CD4-positive, alpha-beta T cell treated with Interleukin-15 for 4 hours (primary cell): ENCODE measurements at places on chromosomes 13 and 19.

DNA sequence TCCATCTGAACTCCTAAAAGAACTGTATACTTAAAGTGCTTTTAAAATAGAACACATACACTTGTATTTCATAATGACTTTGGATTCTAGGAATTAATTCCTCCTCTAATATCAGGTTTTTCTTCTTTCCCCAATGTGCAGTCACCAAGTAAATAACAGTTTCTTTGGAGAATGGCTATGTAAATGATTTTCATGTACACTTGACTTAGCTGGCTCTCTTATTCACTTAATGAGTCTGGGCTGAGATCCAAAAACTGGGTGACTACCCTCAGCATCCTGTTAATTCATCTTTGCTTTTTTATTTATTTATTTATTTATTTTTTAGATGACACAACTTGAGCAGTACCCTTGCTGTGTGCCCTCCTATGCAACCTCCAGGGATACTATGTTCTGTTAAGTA is 1003.7 kb downstream of the SLITRK1 start:
- no peak for DNase-seq

- DNase-seq = no peak
Observed at GRCh38 chr19:53079313-53079924, 23.8 kb downstream of the ZNF160 start.

DNA sequence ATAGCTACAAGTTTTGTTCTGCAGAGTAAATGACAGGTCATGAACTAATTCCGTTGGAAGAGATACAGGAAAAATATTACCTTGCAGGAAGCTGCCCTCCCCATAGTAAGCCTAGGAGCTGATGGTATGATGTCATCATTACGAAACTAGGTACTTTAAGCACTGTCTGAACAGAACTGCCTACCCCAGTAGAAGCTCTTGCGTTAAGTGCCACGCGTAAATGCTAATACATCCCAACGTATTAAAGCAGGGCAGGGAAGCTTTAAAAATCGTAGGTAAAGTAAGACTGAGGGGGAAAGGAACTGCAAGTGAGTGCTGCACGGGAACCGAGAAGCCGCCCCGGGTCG is 572 bp downstream of the UGGT2 start:
- DNase-seq = no peak

DNA sequence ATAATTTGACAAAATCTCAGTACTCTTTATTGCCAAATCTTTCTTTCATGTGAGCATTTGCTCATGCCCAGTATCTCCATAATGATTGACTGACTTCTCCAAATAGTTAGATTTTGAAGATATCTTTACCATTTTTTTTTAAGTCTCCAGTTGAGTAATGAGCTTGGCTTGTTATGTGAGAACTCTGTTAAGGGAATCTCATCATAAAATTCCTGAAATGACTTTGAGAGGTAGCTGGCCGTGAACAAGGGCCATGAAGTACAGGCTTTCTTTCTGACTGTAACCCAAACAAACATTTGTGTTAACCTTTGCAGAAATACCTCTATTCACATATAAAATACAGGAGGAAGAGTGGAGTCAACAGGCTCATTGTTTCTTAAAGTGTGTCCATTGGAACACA is 449.7 kb downstream of the IRS2 start:
- no peak for DNase-seq

DNA sequence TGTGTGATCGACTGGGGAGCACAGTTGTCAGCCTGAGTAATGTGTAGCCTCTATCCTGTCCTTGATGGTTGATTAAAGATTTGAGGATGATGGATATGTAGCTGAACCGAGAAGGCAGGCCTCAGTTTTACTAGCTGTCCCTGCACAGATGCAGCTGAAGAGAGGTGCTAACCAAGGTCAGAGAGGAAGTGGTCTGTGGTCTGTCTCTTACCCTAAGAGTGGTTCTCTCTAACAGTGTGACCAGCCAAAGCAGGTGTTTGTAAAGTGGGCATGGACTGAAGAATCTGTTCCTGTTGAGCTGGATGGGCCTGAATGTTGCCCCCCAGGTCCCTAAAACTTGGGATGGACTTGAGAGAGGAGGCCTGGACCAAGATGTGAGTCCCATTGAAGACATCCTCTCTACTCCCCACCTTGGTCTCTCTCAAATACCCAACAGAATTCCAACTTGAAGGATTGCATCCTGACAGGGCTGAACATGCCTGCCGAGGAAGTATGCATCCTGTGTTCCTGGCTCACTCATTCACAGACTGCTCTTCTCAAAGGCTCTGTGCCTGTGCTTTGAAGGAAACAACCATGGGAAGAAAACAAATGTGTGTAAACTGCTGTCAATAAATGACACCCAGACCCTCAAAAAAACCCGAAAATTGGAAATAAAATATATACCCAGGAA is 223.8 kb downstream of the MAB21L1 start:
- DNase-seq = no peak

- DNase-seq = no peak
Observed at GRCh38 chr13:20664351-20664750, 39.1 kb upstream of the IL17D start.

DNA sequence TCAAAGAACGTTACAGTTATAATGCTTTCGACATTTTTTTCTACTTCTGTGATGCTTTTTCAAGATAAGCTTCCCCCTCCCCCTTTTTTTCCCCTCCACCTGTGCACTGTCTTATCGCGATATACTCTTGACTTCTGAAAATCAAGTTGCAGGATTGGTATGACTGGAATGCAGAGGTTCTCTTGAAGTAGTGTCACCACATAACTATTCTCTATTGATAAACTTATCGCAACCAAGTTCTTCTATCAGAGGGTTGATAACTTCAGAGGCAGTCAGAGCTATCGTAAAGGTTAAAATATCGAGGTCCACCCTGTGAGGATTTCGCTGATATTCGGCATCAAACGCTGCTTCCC is 820 bp downstream of the EID2 start:
- DNase-seq = no peak

- DNase-seq = no peak
Observed at GRCh38 chr13:26847281-26847680, 86.7 kb upstream of the GPR12 start.

DNA sequence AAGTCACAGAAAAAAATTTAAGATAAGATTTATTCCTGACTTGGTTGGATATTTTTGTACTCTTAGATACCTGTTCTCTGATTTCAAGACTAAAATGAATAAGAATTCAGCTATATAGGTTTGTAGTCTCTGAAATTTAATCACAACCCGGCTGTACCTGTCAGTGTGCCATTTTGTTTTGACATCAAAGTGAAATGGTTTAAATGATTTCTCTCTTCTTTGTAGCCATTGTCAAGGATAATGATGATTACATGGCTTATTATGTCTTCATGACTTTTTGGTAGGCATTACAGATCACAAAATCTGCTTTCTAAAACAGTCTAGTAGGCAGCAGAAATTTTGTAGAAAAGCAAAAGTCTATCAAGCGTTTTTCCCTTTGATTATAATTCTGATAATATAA is 72.5 kb downstream of the PCDH17 start:
- no peak for DNase-seq

DNA sequence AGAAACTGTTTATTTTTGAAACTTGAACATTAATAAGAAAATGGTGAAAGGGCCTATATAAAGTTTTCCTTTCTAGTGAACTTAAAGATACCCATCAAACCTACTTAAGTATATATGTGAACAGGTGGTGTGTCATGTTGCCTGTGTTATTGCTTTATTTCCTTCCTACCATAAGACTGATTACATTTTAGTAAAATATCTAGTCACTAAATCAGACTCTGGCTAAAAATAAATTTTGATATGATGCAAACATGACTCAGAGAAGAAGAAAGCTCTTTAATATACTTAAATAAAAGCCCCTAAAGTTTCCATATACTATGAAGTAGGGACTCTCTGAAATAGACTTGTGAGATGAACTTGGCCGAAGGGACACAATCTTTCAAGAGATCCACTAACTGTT is 35.1 kb upstream of the FBXL3 start:
- no peak for DNase-seq

GRCh38 chr19:55068950-55069864 is 6.3 kb upstream of the RDH13 start:
- no peak for DNase-seq

DNA sequence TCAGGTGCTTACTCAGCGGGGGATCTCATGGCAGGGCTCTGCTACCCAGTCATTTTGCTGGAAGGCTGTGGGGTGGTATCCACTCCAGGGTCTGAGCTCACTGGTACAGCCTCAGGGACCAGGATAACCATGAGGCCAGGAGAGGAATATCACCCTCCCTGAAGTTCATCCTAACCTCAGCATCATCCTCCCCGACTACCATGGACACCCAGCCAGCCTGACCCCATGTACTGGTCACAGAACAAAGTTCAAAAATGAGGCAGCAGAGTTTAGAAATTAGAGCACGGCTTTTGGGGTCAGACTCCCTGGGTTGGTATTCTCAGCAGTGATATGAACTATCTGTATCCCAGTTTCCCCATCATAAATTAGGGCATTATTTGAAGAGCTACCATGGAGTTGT is 35.5 kb upstream of the RXFP2 start:
- DNase-seq = no peak

GRCh38 chr13:84038001-84038400 is 155.7 kb upstream of the SLITRK1 start:
- no peak for DNase-seq

DNA sequence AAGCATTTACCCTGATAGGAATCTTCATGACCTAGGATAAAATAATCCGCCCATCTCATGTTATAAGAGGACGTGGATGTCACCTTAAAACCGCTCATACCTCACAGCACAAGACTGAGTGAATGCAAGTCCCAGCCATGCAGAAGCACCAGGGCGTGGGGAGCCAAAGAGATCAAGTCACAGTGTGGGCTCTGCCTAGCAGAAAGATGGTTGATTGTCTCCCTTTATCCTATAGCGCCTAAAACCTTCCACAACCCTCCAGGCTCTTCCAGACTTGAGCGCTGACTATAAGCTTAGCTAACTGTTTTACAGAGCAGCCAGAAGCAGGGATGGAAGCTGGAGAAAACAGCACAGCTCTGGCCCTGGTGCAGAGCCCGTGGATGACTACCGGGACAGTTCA is 6.8 kb upstream of the ANKRD10 start:
- DNase-seq = no peak

DNA sequence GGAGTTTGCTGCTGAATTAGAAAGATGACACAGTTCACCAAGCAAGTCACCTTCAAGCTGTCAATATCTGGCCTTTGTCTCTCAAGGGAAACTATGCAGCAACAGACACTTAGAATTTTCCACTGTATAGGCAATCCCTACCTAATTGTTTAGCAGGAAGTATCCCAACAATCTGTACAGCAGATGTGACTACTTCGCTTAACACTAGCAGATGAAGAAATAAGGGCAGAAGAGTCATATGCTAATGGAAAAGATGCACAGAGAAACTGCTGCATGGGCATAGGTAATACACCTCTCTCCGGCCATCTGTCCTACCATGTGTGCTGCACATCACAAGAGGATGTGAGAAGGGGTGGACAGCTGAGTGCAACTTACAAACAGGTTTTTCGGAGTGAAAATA is 851.2 kb downstream of the PCDH9 start:
- DNase-seq = no peak

DNA sequence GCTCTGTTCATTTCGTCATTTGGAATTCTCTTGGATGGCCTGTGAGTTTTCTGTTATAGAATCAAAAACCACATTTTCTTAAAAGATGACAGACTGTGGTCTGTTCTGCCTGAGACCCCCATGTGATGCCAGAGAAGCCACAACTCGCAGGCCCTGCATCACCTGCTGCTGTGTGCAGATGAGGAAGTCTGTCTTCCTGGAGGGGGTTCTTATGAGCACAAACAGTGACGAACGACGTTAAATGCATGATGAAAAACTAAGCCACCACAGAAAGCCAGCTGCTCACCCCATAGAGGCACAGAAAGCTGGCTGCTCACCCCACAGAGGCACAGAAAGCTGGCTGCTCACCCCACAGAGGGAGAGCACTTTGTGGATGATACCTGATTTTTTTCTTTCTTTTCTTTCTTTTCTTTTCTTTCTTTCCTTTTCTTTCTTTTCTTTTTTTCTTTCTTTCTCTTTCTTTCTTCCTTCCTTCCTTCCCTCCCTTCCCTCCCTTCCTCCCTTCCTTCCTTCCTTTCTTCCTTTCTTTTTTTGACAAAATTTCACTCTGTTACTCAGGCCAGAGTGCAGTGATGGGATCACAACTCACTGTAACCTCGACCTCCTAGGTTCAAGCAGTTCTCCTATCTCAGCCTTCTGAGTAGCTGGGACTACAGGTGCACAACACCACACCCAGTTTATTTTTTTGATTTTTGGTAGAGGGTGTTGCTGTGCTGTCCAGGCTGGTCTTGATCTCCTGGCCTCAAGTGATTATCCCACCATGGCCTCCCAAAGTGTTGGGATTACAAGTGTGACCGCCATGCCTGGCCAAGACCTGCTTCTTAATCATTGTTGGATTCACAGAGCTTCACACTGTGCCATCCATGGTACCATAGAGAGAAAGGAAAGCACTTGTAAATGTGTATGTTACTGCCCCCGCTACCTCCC is 1191.4 kb downstream of the UQCRFS1 start:
- no peak for DNase-seq

GRCh38 chr19:3324405-3324856 is 42.0 kb upstream of the NFIC start:
- DNase-seq = peak; percentile 71

DNA sequence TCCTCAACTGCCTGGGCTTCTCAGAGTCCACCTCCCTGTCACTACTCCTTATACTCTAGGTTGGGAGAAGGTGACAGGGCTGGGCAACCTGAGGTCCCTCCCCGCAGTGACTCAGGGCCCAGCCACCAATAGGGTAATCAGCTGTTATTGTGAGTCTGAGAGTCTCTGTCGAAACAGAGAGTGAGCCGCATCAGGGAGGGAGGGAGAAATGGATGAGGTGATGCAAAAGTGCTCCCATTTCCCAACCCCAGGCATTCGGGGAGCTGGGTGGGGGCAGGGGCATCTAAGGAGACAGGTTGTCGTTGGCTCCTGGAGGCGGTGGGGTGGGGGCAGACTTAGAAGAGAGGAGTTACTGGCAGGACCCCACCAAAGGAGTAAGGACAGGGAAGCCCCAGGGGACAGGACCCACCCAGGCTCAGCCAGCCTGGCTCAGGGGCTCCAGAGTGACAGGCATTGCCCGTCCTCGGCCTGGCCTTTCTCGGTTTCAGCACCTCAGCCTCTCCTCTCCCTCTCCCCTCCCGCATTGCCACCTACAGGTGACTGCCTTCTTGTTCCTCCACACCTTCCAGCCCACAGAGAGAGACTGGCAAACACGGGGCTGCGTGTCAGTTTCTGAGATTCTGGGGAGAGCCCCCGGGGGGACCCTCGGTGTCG is at the start of gene DMKN:
Gene DMKN (minus strand): TSS at position 22 of the 654 bp plus-strand sequence. CDS start 174 bp downstream, outside the sequence.
- no peak for DNase-seq

GRCh38 chr13:20964904-20965303 is 62.4 kb upstream of the XPO4 start:
- no peak for DNase-seq

DNA sequence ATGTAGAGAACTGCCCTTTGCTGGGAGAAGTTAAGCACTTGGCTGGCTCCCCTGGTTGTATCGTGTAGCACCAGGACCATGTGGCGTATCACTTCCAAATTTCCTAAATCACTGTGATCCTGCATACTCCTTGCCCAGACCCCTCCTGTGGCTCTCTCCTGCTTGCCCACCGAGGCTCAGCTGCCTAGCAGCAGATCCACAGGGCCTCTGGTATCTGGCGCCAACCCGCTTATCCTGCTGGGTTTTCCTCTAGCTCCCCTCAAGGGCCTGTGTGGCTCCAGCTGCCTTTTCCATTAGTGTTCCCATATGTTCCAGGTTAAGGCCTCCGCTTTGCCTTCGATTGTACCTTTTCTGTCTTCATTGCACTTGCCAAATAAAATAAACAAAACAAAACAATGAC is 16.5 kb downstream of the LRCH1 start:
- no peak for DNase-seq

GRCh38 chr19:28606269-28607032 is 606.5 kb downstream of the UQCRFS1 start:
- DNase-seq = no peak

- DNase-seq = no peak
Observed at GRCh38 chr13:23322353-23323336, 110.9 kb downstream of the SACS start.
